ENCODE measurements at places on chromosomes 11 and 22. TPM values are rescaled to one million over a fixed set of nuclear protein-coding genes. Genes with fewer than 3 reads are reported as not detected.

Gene C11orf42
- total RNA-seq = not detected

Gene VSIG2
- not detected for total RNA-seq

Gene SERPING1
- 7.0 TPM for total RNA-seq

Gene TEX12
- 0.41 TPM for total RNA-seq

Gene CD151
- total RNA-seq = 123 TPM

Gene ZNF280A
- total RNA-seq = not detected

Gene BEST1
- 8.6 TPM for total RNA-seq

Gene OR9G1
- total RNA-seq = not detected

Gene AASDHPPT
- 83.8 TPM for total RNA-seq

Gene HTR3A
- total RNA-seq = not detected
